ENCODE measurements at places on chromosomes 16 and 17. TPM values are rescaled to one million over a fixed set of nuclear protein-coding genes. Genes with fewer than 3 reads are reported as not detected.

- DNase-seq, result no peak
Observed at GRCh38 chr16:72963533-72964315, 84.2 kb downstream of the ZFHX3 start.

DNA sequence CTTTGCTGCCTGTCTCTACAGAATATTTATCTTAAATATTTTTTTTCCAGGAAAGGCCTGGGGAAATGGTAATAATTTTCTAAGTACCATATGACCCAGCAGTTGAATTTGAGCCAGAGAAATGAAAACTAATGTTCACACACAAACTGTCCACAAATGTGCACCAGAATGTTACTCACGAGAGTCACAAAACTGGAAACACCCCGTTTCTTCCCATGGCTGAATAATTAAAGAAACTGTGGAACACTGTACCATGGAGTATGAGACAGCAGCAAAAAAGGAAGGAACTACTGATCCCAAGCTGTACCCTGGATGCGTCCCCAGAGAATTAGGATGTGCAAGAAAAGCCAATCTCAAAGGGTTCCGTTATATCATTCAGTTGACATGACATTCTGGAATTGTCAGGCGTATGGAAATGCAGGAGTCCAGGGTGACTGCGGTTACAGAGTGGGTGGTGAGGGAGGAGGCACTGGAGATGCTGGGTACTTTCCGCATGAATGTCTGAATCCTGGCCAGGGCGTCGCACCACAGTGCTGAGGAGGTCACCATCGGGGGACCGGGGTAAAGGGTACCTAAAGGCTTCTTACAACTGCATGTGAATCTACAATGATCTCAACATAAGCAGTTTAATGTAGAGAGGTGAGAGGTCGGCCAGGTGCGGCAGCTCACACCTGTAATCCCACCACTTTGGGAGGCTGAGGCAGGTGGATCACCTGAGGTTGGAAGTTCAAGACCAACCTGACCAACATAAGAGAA, 34.5 kb downstream of the USP22 start:
- no peak for DNase-seq

- no peak for DNase-seq
Observed at GRCh38 chr17:47937941-47938340, 3.4 kb upstream of the PNPO start.

- no peak for DNase-seq
Observed at GRCh38 chr16:85465328-85466303, 147.5 kb upstream of the GSE1 start.

DNA sequence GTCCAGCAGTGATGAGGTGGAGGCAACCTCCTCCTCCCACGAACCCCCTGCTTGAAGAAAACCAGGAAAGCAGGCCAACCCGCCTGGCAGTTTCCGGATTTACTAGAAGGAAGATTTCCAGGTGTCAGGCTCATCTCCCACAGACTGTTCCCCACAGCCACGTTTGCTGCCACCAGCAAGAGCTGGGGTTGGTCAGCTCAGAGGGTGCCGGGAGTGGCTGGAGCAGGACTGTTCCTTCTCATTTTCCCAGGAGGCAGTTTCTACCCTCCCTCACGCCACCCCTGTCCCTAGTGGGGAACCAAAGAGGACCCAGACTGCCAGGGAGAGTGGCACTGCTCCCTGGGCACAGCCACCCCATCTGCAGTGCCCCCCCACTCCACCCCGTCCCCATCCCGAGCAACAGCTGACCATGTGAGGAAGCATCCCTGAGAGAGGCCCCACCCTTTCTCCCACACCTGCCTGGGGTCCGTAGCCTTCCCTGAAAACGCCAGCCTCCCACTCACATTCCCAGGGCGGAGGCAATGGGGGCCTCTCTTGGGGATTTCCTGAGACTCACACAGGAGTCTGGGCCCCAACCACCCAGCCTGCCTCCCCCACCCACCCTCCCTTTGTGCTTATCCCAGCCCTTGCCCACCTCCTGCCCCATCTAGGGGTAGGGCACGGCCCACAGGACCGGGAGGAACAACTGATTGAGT, 5.9 kb downstream of the KRT17 start:
- no peak for DNase-seq

KCTD19 gene
- 4.9 TPM for total RNA-seq

DNA sequence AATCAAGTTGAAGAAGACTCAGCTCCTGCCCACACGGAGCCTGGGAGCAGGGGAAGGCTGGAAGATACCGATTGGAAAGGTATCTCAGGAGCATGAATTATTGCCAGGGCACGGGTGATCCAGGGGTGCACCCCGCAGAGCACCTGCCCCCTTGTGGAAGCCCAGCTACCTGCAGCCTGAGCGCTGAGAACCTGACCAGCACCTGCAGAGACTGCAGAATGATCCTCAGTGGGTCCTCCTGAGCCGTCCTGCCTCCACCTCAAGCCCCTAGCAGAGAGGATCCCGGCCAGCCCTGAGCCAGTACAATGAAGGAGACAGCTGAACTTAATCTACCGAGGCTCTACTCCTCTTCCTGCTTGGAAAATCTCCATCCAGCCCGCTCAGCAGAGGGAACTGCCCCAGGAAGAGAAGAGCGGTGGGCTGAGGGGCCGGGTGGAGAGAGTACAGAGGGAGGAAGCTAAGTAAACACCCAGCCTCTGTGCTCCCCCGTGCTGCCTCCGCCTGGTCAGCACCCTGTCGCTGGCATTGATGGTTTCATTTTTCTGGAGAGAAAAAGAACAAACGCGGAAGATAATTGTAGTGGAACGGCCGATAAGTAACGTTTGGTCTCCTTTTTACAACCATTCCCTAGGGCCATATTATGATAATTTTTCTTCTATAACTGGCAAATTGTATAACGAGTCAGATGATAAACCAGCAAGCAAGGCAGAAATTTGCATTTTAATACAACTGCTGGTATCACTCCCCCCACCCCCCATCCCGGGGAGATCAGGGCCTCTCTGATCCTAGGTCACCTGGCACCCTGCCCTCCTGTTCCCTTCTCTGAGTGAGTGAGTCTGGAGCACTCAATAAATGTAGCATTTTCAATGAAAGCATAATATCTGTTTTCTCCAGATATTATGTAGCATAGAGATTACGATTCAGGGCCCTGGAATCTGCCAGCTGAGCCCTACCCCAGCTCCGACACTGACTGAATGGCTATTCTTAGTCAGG, 204.5 kb upstream of the RPL38 start:
- no peak for DNase-seq

GPRC5C gene
- 0.36 TPM for total RNA-seq

KRTAP3-2 gene
- total RNA-seq, result not detected

CMTM2 gene
- not detected for total RNA-seq

- no peak for DNase-seq
Observed at GRCh38 chr16:64830653-64831052, 291.2 kb downstream of the CDH11 start.

KRTAP16-1 gene
- total RNA-seq, result not detected

ABCA5 gene
- total RNA-seq, result 15.7 TPM

GUCY2D gene
- total RNA-seq, result not detected

HS3ST3A1 gene
- total RNA-seq, result 0.21 TPM

ATPAF2 gene
- total RNA-seq, result 33.2 TPM

- no peak for DNase-seq
Observed at GRCh38 chr16:5228369-5228768, 130.8 kb upstream of the EEF2KMT start.

- DNase-seq, result no peak
Observed at GRCh38 chr16:1444730-1445517, 568 bp upstream of the CCDC154 start.

GRCh38 chr16:58518083-58518979, 3.0 kb downstream of the SETD6 start:
- peak; percentile 54 for DNase-seq

- no peak for DNase-seq
Observed at GRCh38 chr17:72445055-72445991, 324.5 kb downstream of the SOX9 start.

DNA sequence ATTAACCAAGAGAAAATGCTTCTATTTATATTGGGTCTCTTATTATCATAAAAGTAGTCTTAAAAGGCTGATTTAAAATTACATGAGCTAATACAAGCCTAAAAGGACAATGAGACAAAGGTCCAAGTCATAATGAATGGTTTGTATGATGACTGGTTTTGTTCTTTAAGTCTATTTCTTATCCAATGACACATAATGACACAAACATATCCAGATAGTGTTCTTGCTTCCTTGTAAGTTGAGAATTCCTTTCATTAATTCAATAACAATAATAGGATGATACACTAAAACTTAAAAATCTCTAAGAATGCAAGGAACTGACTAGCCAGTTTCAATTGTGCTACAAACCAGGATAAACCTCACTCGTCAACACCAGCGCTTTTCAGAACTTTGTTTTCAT, 244.1 kb downstream of the CEP112 start:
- no peak for DNase-seq

DNA sequence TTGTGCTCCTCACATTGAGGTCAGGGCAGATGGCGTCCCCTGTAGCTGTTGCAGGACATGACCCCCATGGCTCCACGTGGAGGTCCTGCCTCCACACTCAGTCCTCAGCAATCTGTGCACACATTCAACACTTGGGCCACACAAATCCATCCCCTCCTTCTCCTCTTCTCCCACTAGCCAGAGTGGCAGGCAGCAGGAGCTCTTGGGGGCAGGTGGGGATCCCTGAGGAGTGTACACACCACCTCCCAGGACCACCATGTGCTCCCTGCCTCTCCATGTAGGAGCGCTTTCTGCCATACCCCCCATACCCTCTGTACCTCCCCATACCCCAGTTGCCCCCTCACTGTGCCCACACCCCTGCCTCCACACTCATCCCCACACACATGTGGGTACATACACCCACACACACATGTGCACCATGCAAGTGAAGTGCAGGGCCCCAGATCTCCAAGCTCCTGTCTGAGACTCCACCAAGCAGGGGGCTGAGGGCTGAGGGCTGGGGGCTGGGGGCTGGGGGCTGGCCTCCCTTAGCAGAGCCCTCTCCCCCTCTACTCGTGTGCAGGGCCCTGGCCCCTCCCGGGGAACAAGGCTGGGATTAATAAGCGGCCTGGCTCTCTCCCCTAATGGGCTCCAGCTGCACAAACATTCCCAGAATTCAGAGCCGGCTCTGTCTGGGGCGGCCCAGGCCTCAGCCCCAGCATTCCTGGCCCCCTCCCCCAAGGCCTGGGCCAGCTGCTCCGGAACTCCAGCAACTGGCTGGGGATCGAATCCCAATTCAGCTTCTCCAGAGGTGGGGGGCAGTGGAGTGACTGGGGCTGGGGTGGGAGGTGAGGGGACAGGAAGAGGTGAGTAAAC, 48.2 kb upstream of the MEIOC start:
- DNase-seq, result no peak

CACNG3 gene
- not detected for total RNA-seq

INCA1 gene
- 0.29 TPM for total RNA-seq

TEKT1 gene
- not detected for total RNA-seq

FBXW10 gene
- not detected for total RNA-seq

DNA sequence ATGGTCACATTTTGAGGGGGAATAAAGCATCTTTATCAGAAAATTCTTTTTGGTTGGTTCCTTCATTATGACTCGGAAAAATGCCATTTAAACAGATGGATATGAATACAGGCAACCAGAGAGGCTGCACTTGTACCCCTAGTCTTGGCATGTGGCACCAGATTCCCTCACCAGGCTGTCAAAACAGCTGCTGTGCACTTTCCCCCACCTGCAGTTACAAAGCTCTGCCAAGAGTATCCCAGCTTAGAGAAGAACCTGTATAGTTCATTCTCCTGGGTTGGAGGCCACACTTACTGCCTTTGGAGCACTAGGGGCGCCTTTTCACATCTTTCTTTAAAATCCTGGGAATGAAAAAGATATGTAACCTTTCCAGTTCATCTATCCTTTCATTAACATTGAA, 190.3 kb downstream of the KIF2B start:
- DNase-seq, result no peak

NME3 gene
- 46.7 TPM for total RNA-seq

GNAO1 gene
- not detected for total RNA-seq

DNA sequence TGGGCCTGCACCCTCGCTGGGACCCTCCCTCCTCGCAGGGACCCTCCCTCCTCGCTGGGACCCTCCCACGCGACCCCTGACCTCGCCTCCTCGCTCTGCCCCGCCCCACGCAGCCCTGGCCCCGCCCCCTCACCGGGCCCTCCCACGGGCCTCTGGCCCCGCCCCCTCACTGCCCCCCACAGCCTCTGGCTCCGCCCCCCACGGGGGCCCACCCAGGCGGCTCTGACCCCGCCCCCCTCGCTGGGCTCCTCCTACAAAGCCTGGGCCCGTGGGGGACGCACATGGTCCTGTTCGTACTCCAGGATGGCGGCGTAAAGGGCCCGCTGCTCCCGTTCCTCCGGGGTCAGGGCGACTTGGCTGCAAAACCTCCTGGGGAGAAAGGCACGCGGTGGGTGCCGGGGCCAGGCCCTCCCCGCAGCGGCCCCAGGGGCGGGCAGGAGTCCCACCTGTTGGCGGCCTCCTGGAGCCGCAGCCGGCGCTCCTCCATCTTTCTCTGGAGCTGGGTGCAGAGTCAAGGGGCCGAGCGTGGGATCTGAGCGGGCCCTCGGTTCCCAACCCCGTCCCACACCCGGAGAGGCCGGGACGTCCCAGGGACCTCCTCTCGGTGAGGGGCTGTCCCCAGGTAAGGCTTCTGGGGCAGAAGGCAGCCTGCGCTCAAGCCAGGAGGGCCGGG, 9.0 kb downstream of the VPS9D1 start:
- DNase-seq, result no peak

GRCh38 chr16:425740-426114, 278 bp downstream of the RAB11FIP3 start:
- DNase-seq, result no peak

GRCh38 chr16:87133966-87134627, 183.1 kb downstream of the C16orf95 start:
- no peak for DNase-seq

DNA sequence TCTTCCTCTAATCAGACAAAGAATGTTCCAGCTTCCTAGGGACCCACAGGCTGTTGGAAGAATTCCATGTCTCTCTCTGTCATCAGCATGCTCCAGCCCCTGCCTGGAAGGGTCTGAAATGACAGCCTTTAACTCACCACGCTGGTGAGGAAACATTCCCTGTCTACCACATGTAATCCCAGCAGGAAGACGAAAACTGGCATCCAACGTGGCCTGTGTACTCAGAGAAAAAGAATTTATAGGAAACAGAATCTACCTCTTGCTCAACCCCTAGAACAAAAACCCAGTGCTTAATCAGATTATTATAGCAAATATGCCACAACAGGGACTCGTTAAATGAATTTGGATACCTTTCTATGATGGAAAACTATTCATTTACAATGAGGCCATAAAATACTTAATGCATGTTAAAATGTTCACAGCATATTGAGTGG, 147.3 kb upstream of the FOXF1 start:
- no peak for DNase-seq

PRR35 gene
- not detected for total RNA-seq

- peak; percentile 88 for DNase-seq
Observed at GRCh38 chr17:17591355-17592298, at the start of gene PEMT. TSS of gene PEMT (minus strand) at chr17:17591708. CDS start at chr17:17591626, 82 bp downstream.

DNA sequence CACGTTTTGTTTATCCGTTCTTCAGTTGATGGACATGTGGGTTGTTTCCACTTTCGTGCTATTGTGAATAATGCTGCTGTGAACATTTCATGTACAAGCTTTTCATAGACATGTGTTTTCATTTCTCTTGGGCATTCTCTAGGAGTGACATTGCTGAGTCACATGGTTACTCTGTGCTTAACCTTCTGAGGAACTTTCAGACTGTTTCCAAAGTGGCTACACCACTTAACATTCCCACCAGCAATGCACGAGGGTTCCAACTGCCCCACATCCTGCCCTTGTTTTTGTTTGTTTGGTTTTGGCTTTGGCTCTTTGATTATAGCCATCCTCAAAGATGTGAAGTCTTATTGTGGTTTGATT, 14.2 kb upstream of the PEMT start:
- no peak for DNase-seq

- peak; percentile 57 for DNase-seq
Observed at GRCh38 chr17:48299760-48300159, 130.3 kb downstream of the SKAP1 start.

- DNase-seq, result no peak
Observed at GRCh38 chr16:64865069-64865696, 256.7 kb downstream of the CDH11 start.

GRCh38 chr17:4500191-4500571, 1.5 kb downstream of the SPNS2 start:
- no peak for DNase-seq
